ENCODE measurements at places on chromosomes 5 and 9.

GRCh38 chr5:58582019-58582802 lies 664 bp upstream of the RAB3C start:
- DNase-seq = no peak

- no peak for DNase-seq
Measured at GRCh38 chr5:32172923-32173266, 1.2 kb downstream of the GOLPH3 start.

DNA sequence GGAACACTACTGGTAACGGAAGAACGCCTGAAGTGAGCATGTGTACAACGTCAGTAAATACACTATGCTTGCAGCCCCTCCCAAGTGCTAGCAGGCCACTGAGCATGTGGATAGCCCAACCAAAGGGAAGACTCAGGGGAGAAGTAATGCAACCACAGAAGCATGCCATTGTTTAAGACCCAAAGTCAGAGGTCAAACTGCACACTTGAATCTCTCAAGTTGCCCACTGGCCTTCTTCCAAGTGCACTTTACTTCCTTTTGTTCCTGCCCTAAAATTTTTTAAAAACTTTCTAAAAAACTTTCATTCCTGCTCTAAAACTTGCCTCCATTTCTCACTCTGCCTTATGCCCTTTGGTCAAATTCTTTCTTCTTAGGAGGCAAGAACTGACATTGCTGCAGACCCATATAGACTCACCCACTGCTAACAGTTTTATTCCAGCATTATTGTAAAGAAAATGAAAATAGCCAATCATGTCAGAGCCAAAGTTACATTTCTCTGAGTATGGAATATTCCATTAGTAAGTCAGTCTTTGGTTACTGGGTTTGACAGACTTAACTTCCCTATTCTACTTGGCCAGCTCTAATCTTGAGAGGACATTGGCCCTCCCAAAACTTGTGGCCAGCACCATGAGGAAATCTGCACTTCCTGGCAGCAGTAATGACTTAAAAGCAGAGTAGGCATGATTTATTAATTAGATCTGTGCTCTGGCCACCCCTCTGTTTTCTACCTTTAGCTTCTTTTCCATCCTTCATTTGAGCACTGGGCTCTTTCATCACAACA lies 76.9 kb downstream of the TSSK1B start:
- no peak for DNase-seq

GRCh38 chr9:108150736-108151586 lies 661.4 kb upstream of the KLF4 start:
- DNase-seq = no peak

- no peak for DNase-seq
Measured at GRCh38 chr5:150186897-150187296, 3.0 kb upstream of the SLC6A7 start.

DNA sequence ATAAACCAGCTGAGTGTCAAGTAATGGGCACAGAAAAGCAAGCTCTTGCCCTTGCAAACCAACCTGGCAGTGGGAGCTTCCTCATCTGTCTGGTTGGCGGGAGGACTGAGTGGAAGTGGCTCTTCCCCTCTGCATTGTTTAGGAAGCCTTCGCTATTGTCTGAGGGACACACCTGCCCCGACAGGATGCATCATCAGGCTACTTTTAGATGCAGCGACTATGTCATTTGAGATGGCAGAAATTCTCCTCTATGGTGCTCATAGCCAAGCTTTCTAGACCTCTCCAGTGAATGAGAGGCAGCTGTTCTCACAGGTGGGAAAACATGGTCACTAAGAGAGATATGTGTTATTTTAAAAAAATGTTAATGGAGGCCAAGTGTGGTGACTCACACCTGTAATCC lies 104.0 kb downstream of the DOCK8 start:
- DNase-seq = no peak

GRCh38 chr9:8382266-8382665 lies 582.7 kb upstream of the DMAC1 start:
- no peak for DNase-seq

GRCh38 chr9:2260417-2261306 lies 245.5 kb downstream of the SMARCA2 start:
- DNase-seq = no peak

- no peak for DNase-seq
Measured at GRCh38 chr5:86974955-86975354, 292.7 kb upstream of the RASA1 start.

DNA sequence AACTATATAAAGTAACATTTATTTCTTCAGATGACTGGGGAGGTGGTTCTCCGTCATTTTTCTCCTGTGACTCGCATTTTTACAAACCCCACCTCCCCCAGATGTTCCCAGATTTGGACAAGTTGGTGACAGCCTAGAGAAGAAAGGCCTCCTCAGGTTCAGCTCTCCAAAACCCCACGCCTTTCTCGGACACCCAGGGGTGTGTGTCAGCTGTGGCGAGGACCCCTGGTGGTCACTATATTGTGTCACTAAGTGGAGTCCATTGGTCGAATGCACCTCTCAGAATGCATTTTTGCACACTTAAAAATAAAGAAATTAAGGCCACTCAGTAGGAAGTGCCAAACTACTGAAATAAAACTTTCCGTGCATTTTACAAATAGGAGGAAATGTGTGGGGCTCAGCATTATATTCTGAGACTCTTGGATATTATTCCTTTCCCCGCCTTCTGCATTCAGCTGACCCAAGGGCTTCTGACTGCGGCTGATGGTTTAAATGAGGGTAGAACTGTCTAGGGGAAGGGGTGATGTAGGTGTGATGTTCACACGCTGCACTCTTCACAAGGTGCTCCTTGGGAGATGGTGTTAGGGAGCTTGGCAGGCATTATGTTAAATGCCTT lies 47.6 kb downstream of the ACO1 start:
- DNase-seq = peak; percentile 13

DNA sequence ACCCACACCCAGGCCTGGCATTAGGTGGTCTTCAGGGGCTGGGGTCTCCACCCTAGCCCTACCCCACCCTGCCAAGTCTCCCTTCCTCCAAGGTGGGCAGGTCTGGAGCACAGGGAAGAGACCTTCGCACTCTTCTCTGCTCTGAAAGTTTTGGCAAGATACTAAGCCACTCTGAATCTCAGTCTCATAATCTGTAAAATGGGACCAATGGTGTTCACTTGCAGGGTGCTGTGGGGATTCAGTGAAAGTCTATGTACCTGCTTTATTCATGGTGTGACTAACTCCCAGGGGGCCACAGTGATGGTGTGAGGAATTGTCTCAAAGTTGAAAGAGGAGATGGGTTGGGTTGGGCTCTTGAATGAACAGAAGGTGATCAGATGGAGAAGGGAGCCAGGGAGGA lies 25.0 kb downstream of the LHX2 start:
- no peak for DNase-seq

DNA sequence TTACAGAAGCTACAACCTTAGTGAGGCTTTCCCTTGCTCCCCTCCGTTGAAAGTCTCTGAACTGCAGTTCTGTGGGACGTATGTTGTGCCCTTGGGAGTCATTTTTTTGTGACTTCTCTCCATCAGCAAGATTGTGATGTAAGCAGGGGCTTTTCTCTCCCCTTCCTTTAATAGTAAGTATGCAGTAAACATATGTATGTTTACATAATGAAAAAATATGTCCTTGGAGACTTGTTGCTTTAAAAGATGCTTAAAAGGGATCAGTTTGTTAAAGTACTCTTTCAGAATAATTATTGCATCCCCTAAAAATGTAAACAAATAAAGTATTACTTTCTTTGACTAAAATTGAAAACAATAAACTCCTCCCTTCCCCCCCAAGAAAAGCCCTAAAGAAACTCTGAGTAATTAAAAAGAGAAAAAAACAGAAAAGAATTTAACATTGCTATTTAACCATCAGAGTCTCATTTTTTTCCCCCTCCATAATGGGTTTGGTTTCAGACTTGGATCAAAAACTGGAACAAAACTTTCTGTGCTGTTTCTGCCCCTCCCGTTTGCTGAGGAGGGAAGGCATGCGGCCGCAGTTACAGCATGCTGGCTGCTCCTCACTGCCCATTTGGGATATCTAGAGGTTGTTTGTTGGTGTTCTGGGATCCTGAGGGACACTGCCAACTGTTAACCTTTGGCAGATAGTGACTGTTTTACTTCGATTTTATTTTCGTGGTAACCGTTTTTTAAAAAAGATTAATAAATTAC lies 40.2 kb downstream of the TRIO start:
- no peak for DNase-seq

DNA sequence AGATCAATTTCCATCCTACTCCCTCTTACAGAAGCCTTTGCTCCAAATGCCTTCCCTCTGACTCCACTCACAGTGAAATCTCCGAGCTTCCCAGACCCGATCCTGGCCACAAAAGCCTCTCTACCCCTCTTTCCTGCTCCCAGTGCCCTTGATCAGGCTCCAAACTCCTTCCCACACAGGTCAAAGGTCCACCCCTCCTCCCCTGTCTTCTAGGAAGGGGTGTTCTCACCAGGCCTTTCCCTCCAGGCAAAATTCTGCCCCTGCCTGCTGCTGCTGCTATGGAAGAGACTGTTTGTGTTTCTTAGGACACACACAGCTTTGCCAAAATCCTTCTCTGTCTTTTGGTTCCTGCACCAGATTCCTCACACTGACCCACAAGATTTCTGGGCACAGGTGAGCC lies 85.8 kb upstream of the ALDH1A1 start:
- DNase-seq = no peak

GRCh38 chr5:80554646-80555045 lies 15.4 kb downstream of the ANKRD34B start:
- DNase-seq = no peak
